H4 (cell line): ENCODE measurements at places on chromosomes 16 and 17. TPM values are rescaled to one million over a fixed set of nuclear protein-coding genes. Genes with fewer than 3 reads are reported as not detected.

Gene OTOA
- total RNA-seq = 0.04 TPM in 1 of 2 replicates, not detected in the other

Gene SKAP1
- not detected in 2 replicates for total RNA-seq

Gene RMI2
- 19.9 and 21.8 TPM in 2 replicates for total RNA-seq

Gene CIAO2B
- total RNA-seq = 207 and 213 TPM in 2 replicates

Gene ITGB4
- total RNA-seq = 0.15 and 0.35 TPM in 2 replicates

Gene CACNG1
- not detected in 2 replicates for total RNA-seq

Gene CORO1A
- 7.3 and 7.9 TPM in 2 replicates for total RNA-seq

Gene TBC1D16
- 26.3 and 26.6 TPM in 2 replicates for total RNA-seq

Gene SMIM22
- total RNA-seq = not detected in 2 replicates

Gene OR1F1
- 0.81 TPM in 1 of 2 replicates, not detected in the other for total RNA-seq

Gene RNU2-1
- not detected in 2 replicates for total RNA-seq

Gene MYL4
- 0.10 TPM in 1 of 2 replicates, not detected in the other for total RNA-seq

Gene HS3ST3A1
- 4.7 and 12.6 TPM in 2 replicates for total RNA-seq

Gene C17orf67
- 0.41 and 0.72 TPM in 2 replicates for total RNA-seq

Gene OR2C1
- not detected in 2 replicates for total RNA-seq

Gene VAMP2
- 0.64 TPM in 2 replicates for total RNA-seq

Gene STX8
- 69.9 and 103 TPM in 2 replicates for total RNA-seq

Gene TK1
- 188 and 253 TPM in 2 replicates for total RNA-seq

Gene IFT20
- 31.1 and 34.5 TPM in 2 replicates for total RNA-seq
